ENCODE measurements at places on chromosomes 13 and 19.

GRCh38 chr19:40332669-40333068 is 15.5 kb downstream of the C19orf47 start:
- DNase-seq: no peak

GRCh38 chr13:74708629-74709028 is 574.4 kb upstream of the KLF12 start:
- DNase-seq: no peak

DNA sequence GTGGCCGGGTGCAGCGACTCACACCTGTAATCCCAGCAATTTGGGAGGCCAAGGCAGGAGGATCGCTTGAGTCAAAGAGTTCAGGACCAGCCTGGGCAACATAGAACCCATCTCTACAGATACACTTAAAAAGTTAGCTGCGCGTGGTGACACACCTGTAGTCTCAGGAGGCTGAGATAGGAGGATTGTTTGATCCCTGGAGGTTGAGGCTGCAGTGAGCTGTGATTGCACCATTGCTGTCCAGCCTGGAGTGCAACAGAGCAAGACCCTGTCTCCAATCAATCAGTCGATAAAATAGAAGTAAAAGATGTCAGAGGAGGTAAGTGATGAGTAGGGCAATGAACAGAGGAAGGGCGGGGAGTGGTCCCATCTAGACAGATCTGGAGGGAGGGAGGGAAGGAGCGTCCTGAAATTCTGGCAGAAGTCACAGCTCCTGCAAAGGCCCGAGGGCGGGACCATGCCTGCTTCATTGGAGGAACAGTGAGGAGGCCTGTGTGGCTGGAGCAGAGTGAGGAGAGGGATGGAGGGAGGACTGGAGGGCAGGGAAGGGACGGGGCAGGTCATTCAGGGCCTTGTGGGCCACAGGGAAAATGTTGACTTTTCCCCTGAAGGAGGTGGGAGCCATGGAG is 9.7 kb downstream of the SMIM24 start:
- DNase-seq: no peak

- DNase-seq: no peak
These were observed 42.5 kb upstream of the SCEL start for GRCh38 chr13:77492982-77493381.

DNA sequence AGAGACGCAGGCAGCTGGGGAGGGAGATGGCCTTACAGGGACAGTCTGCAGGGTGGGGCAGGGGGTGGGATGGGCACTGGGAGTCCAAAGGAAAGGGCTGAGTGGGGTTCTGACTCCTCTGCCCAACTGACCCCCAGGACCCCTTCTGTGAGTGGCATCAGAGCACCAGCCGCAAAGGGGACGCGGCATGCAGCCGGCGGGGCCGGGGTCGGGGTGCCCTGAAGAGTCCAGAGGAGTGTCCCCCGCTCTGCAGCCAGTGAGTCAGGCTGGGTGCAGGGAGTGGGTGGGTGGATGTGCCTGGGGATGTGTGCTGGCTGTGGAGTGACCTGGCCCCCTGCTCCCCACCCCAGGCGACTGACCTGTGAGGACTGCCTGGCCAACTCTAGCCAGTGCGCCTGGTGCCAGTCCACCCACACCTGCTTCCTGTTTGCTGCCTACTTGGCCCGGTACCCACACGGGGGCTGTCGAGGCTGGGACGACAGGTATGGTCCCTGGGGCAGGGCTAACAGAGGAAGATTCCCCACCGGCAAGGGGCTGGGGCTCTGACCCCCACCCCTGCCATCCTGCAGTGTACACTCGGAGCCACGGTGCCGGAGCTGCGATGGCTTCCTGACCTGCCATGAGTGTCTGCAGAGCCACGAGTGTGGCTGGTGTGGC is 25.8 kb downstream of the MEGF8 start:
- DNase-seq: no peak

DNA sequence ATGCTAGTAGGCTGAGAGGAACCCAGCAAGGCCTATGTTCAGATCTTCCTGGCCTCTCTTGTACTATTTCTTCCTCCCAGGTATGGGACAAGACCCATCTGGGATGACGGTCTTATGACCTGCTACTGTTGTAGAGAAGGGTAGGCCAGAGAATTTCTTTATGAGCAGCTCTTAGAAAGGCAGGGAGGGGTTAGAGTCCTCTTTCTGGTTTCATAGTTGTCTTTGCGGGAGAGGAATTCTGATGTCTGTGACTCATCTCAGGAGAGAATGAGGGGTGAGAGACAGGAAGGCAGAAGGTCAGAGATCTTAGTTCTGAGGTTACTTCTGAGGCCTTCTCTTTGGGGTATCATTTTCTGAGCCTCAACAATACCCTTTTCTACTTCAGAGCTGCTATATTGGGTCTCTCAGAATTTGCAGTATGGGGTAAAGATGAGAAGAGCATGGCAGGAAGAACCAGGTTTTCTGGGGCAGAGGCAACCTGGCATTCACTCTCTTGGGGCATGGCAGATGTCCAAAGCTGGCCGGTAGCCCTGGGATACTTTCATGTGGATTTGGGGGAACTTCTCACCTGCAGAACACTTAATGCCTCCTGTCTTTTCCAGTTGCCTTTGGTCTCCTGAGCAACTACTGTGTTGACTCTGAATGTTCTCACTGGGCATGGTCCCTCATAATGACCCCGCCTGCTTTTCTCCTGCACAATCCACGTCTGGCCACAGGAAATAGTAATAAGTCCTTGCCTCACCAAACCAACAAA is 154.4 kb downstream of the GGACT start:
- no peak for DNase-seq

DNA sequence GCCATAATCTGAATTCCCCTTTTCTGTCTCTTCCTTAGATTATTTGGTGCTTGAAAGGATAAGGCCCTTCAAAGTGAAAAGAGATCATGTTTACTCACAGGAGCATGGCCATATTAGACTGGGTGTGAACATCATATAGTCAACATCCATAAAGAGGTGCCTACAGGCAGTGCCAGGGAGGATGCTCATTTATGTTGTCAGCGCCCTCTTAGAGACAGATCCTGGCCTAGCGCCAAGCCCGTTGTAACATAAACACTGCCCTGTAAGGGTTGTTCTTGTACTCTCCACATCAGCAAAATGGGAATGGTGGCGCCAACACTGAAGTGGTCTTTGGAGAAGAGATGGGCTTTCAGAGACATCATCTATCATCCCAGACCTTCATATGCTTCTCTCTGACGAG is 16.1 kb downstream of the PCDH8 start:
- DNase-seq: no peak

GRCh38 chr13:50909605-50910484 is at the start of gene RNASEH2B:
Gene RNASEH2B, plus strand, starts transcription at chr13:50909791. Its CDS starts 286 bp downstream, at chr13:50910077.
- DNase-seq: peak; percentile 63

- DNase-seq: no peak
These were observed 12.0 kb downstream of the PLPP2 start for GRCh38 chr19:279231-279630.

DNA sequence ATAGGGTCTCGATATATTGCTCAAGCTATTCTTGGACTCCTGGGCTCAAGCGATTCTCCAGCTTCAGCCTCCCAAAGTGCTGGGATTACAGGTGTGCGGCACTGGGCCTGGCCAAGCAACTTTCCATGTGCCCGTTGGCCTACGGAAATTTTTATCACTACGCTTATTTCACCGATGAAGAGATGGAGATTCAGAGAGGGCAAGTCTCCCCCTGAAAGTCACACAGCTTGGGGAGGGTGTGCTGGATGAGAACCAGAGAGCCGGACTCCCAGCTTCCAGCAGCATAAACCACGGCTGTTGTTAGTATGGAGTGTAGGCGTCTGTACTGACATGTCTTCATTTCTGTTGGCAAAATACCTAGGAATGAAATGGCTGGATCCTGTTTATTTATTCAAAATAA is 11.8 kb upstream of the GNA11 start:
- no peak for DNase-seq

- DNase-seq: no peak
These were observed 381.3 kb downstream of the ENOX1 start for GRCh38 chr13:43405457-43405856.

DNA sequence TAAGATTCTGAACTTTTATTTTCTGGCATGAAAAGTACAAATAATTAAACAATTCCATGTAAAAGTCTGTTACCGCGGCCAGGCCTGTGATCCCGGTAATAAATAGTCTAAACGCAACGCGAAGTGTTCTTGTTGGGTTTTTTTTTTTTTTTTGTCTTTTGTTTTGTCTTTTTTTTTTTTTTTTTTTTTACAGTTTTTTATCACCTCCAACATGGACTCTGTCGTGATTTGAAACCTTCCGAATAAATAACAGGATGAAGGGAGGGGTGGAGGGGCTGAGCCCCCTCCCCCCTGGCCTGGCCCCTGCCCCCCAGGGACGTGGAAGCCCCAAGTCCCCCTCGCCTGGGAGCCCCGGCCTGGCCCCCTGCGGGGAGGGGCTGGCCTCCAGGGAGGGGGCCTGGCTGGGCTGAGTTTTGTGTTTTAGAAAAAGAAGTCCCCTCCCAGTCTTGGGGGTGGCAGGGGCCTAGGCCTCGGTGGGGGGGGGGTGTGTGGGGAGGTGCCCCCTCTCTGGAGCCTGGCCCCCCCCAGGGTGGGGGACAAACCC is 16.0 kb downstream of the PRKCSH start:
- no peak for DNase-seq

DNA sequence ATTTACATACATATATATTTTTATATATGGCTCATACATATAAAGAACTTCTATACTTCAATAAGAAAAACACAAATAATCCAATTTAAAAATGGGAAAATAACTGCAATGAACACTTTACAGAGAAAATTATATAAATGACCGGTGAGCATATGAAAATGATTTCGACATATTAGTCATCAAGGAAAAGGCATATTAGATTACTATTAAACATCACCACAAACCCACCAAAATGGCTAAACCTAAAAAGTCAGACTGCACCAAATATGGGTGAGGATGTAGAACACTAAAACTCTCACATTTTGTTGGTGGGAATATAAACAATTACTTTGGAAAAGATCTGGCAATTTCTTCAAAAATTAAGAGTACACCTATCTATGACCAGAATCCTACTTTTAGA is 316.2 kb downstream of the ENOX1 start:
- no peak for DNase-seq

DNA sequence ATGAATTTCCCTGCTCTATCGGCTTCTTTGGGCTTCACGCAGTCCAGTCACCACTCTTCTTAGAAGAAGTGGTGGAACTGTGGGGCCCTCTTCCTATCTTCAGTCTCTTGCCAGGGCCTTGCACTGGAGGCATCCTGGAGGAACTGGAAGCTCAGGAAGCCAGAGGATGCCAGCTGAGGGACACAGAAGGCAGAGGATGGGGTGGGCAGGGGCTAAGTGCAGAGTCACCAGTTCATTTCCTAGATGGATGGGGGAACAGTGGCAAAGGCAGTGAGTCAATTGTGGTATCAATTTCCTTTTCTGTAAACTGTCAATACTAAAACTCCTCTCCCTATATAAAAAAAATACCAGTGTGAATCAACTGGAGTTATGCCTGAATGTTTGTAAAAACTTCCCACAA is 419.7 kb downstream of the KLF12 start:
- DNase-seq: no peak

DNA sequence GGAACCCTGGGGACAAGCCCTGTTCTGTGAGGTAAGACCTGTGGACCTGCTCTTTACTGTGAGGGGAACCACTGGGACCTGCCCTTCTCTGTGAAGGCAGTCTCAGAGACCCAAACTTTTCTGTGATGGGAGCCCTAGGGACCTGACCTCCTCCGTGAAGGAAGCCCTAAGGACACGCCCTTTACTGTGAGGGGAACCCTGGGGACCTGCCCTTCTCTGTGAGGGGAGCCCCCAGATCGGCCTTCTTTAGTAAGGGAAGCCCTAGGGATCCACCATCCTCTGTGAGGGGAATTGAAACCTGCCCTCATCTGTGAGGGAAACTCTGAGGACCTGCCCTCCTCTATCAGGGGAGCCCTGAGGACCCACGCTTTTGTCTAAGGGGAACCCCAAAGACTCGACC is 343.5 kb downstream of the UQCRFS1 start:
- DNase-seq: no peak

DNA sequence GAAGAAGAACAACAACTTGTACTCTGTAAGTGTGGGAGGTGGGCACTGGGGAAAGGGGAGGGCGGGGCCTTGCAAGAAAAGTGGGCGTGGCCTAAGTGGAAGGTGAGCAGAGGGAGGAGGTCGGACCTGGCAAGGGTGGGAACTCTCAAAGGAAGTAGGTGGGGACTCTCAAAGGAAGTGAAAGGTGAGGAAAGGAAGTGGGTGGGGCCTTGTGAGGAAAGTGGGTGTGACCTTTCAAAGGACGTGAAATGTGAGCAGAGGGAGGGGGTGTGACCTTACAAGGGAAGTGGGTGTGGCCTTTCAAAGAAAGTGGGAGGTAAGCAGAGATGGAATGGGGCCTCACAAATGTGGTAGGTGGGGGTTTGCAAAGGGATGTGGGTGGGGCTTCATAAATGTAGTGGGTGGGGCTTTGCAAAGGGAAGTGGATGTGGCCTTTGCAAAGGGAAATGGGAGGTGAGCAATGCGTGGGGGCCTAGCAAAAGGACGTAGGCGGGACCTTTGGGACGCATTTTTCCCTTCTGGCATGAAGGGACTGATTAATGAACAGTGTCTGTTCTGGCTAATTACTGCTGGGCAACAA is 25.9 kb downstream of the ACSBG2 start:
- peak; percentile 9 for DNase-seq

- DNase-seq: no peak
These were observed 7.9 kb downstream of the INTS6 start for GRCh38 chr13:51444922-51445321.

DNA sequence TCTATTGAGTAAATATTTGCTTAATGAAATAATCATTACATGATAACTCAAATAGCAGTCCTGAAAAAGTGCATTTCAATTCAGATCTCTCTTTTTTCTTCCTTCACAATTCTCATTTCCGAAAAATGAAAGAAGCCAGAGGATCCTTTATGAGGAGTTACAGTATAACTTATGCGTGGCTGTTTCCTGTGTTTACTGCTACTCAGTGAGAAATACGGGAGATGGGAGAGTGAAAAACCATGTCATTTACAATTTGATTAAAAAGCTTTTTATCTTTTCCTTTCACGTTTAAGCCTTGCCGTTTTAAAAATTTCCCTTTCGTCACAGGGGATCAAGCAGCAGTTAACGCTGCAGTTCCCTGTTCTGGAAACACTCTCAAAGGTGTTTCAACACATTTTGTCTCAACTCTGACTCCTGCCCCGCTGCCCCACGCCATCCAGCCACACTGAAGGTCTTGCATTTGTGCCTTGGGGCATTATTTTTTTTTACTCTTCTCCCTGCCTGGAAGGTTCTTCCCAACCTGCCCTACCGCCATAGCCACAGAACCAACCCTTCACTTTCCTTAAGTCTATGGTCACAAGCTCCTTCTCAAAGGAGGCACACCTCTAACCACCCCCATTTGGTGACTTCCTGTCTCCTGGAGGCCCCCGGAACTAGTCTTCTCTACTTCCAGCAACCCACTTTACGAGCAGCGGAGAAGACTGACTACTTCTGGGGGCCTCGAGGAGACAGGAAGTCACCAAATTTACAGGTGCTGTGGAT is 17.0 kb downstream of the KL start:
- DNase-seq: no peak
